Hepatocyte (in vitro differentiated cells): ENCODE measurements at places on chromosomes 2 and 18.
A peak's percentile ranks its signal among the peaks of the same experiment; 100 is the strongest.

GRCh38 chr2:23620841-23621341, 235.9 kb downstream of the KLHL29 start:
- DNase-seq: peak; percentile 70

GRCh38 chr2:33495683-33496082, 19.2 kb downstream of the RASGRP3 start:
- DNase-seq: no peak

GRCh38 chr2:101597347-101597944, 100.1 kb upstream of the MAP4K4 start:
- peak; percentile 25 for DNase-seq

GRCh38 chr2:95350368-95350767, 52.1 kb upstream of the FAHD2A start:
- DNase-seq: no peak

DNA sequence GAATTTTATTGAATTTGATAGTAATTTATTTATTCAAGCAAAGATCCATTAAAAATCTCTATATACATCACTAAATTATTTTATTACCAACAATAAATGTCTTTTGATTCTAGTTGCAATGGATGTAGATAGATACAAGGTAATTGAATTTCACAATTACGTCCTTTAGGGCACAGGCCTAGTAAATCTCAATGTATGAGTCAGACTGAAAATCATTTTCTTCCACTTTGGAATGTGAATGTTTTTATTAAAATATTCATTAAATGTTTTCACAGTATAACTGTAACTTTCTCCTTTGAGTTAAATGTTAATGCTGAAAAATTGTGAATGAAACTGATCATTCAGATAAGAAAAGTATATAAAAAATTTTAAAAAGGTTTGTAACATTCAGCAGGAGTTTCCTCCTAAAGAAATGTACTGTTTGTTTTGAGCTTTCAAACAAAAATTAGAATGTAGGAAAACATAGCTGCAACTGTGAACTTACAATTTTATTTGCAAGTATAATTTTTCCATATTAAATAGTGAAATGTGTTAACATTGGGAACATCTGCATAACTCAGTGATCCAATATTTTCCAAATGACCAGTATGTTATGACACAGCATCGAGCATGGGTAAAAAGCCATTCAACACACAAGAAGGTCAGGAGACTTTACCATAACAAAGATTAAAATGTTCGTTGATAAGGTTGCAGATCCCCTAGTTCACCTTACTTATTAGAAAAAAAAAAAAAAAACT, 663.7 kb downstream of the METTL4 start:
- no peak for DNase-seq

- DNase-seq: no peak
Observed at GRCh38 chr18:70221156-70221914, 15.8 kb upstream of the RTTN start.

DNA sequence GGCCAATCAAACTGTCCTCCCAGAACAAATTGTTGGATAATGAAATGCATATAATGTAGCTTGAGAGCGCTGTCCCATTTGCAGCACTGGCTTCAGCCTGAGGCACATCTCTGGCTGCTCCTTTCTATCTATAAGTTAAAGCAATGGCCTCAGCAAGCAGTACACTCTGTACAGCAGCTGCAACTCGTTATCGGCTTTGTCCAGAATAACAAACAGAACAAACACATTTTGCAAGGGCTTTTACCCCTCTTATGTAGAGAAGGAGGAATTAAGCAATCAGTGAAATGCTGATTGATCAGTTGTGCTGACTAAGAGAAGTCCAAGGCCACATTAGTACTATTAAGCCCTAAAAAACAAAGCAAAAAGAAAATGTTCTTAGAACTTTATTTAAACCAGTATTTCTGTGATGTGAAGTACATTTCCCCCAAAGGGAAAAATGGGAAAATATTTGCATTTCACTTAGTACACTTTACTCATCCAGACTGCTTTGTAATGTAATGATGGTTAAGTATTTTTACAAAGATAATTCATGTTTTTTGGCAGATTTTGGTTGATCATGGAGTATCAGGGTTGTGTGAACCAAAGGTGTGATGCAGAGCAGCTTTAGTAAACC, 15.0 kb upstream of the CPS1 start:
- DNase-seq: peak; percentile 45

- DNase-seq: no peak
Observed at GRCh38 chr2:120204022-120204405, 19.2 kb downstream of the TMEM185B start.

- peak; percentile 73 for DNase-seq
Observed at GRCh38 chr2:66024391-66024790, 410.5 kb upstream of the MEIS1 start.

DNA sequence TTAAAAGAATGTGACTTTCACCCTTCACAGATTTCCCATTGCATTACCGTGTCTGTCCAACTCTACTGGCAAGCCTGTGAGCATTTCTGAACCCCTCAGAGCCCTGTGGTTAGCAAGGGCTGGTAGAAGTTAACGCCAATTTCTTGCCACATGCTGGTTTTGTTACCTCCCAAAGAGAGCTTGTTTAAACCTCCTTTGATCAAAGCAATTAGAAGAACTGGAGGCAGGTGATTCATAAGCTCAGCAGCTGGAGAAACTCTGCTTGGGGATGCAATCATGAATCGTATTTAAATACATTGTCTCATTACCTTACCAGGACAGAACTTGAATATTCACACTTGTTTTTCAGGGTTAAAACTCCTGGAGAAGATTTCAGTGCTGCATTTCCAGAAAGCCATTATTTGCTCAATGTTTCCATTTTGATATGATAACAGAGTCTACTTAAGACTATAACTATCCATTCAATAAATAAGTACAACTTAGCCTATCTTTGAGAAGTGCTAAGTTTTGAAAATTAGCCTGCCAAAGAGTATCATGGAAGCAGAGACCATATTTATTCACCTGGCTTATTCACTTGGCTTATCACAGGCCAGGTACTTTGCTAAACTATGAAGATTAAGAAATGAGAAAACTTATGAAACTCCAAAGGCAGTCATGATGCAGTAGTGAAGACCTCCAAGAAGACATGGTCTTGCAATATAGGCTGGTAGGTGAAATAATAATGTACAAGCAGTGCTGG, 292.8 kb downstream of the INSIG2 start:
- DNase-seq: no peak

DNA sequence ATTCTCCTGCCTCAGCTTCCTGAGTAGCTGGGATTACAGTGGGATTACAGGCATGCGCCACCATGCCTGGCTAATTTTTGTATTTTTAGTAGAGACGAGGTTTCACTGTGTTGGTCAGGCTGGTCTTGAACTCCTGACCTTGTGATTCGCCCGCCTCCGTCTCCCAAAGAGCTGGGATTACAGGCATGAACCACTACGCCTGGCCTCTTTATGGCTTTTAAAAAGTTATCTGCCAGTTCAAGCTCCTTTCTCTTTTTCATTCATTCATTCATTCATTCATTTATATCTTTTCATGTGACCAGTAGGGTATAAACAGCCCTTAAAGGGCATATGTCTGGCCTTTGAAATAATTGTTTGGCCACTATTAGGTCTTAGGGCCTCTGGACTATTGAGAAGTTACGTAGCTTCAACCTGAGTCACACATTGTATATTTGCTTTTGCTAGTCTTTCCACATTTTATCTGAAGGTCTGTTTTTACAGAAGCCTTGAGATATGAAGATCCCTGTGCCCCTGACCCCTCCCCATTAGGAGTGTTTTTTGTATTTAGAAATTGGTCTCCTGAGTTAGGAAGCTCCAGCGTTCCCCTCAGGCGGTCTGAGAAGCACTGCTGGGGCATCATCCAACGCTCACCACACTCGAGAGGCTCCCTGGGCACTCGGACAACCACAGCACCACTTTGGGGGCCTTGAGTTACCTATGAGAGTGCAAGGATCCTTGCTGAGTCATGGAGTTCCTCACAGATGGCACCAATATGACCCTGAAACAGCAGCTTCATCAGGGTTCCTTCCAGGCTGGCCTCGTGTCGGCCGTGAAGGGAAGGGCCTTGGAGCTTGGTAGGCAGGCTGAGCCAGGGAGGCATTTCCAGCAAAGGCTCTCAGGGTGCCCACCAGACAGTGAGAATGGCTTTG, 21.8 kb downstream of the FZD5 start:
- peak; percentile 51 for DNase-seq

DNA sequence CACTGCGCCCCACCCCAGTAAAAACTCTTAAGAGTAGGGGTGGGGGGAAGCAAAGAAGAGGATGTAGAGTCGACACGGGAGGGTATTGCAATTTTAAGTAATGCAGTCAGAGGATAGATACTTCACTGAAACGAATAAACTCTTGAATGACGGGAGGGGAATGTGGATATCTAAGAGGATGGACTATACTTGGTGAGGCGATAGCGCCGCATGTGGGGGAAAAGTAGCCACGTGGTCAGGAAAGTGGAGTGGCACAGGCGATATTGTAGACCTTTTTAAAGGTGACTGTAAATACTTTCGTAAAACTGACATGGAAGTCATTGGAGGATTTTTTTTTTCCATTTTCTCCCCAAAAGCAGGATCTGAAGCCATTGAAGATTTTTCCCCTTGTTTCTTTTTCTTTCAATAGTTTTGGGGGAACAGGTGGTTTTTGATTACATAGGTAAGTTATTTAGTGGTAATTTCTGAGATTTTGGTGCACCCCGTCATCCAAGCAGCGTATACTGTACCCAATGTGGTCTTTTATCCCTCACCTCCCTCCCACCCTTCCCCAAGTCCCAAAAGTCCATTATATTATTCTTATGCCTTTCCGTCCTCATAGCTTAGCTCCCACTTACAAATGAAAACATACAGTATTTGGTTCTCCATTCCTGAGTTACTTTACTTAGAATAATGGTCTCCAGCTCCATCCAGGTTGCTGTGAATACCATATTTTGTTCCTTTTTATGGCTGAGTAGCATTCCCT, 13.8 kb downstream of the CLK1 start:
- DNase-seq: no peak

- peak; percentile 53 for DNase-seq
Observed at GRCh38 chr2:229980431-229981184, 58.3 kb downstream of the FBXO36 start.

DNA sequence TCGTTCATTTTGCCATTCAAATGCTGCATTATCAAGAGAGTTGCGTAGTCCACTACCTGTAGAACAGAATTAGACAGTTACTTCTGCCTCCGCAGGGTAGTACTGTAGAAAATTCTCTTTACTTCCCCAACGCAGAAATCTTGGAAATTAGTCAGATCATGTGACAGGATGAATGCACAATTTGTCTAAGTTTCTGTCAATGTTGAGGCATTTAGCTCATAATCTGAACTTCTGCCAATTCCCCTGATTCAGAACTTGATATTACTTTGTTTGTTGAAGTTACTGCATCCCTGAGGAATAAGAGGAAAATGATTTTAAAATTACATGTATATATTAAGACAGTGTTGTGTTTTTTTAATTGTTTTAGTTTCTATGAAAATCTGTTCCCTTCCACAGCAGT, 83.4 kb downstream of the TTC27 start:
- no peak for DNase-seq

DNA sequence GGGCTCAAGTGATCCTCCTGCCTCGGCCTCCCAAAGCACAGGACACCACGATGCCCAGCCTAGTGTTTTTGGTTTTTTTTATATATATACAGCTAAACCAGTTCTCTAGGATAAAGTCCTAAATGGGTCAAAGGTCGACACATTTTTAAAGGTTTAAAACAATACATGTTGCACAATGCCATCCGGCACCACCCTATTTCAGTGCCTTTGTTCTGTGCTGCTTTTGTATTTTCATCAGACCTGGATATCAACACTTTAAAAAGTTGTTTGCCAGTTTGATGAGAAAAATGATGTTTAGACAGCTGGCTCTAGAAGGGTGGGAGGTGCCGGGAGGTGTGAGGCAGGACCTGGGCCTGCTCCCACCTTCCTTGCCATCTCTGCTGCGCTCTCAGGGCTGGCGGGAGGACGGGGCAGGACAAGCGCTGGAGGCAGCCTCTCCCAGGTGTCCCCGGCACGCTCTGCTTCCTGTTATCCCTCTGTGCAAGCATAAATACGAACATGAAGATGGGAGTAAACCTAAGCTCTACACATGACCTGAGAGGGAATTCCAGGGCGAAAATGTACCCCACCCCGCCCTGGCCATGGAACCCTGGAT, 103.7 kb downstream of the HS6ST1 start:
- no peak for DNase-seq

DNA sequence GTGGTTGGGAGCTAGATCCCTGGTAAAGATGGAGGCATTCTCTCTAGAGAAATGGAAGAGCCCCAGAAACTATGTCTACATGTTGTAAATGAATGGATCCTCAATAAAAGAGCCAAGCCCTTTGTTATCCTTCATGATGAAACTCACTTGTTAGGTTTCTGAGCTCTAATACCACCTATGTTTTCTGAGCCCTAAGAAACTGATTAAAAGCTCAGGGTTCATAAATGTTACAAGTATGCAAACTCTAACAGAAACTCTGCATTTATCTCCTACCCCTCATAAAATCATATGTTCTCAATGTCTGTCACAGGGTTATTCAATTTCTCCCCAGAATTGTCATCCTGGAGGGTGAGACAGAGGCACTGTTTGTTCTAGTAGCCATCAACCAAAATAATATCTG, 18.0 kb upstream of the HNMT start:
- no peak for DNase-seq

GRCh38 chr18:32846896-32847295, 74.1 kb upstream of the KLHL14 start:
- no peak for DNase-seq

DNA sequence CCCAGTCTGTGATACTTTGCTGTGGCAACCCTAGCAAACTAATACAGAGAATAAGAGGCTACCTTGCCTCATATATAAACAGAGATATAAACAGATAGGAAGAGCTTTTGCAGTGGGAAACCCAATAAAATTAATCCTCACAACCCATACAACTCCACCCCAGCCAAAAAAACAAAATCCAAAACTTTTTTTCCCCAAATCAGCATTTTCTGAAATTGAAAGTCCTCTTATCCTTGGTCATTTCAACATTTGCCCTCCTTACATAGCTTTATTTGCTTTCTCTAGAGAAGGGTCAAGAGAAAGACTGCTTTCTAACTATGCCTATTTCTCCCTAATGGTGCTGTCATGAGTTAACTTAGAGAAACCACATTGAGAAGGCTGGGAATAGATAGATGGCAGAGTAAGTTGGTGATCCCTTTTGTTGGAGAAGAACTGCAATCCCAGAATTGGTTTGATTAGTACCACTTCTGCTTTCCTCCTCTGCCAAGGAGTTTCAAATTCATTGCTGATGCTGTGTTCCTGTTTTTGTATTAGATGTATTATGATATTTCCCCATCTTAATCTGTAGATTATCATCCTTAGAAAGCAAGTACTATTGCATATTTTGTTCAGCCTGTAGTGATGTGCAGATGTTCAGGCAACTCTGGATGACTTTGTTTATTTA, 76.5 kb upstream of the B3GNT2 start:
- no peak for DNase-seq

GRCh38 chr2:112048887-112049286, 6.2 kb upstream of the TMEM87B start:
- DNase-seq: peak; percentile 60

- DNase-seq: no peak
Observed at GRCh38 chr2:7692657-7693161, 775.5 kb downstream of the RNF144A start.

- DNase-seq: peak; percentile 65
Observed at GRCh38 chr2:202104286-202104870, 31.3 kb downstream of the KIAA2012 start.
